D341Med (cell line): ENCODE measurements at places on chromosomes 7 and 10.

DNA sequence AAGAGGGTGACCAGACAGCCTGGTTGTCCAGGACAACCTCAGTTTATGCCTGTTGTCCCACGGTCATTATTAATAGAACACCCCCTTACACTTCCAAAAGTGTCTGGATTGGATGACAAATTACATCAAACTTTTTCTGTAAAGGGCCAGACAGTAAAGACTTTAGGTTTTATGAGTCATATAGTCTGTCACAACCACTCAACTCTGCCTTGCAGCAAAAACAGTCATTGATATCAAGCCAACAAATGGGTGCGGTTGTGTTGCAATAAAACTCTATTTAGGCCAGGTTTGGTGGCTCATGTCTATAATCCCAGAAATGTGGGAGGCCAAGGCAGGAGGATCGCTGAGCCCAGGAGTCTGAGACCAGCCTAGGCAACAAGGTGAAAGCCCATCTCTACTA lies 66.7 kb upstream of the ATP6V0A4 start:
- no peak for DNase-seq

- DNase-seq = no peak
These were observed 146.1 kb downstream of the SLC16A9 start for GRCh38 chr10:59563531-59563930.

DNA sequence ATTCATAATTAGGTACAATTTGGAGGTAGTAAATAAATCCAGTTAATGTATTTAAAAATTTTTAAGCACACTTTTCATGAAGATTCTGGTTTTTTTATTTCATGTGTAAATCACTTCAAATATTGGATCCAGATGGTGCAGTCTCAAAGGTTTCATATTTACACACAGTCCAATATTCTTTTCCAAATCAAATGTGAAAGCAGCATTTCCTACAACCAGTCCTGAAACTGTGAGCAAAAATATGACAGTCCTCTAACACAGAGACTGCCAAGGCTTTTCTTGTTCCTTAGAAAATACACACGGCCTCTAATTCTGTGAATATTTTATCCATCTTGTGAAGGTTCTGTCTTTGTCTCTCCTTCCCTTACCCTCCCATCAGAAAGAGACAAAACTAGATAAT lies 645.9 kb downstream of the ARL4A start:
- no peak for DNase-seq

DNA sequence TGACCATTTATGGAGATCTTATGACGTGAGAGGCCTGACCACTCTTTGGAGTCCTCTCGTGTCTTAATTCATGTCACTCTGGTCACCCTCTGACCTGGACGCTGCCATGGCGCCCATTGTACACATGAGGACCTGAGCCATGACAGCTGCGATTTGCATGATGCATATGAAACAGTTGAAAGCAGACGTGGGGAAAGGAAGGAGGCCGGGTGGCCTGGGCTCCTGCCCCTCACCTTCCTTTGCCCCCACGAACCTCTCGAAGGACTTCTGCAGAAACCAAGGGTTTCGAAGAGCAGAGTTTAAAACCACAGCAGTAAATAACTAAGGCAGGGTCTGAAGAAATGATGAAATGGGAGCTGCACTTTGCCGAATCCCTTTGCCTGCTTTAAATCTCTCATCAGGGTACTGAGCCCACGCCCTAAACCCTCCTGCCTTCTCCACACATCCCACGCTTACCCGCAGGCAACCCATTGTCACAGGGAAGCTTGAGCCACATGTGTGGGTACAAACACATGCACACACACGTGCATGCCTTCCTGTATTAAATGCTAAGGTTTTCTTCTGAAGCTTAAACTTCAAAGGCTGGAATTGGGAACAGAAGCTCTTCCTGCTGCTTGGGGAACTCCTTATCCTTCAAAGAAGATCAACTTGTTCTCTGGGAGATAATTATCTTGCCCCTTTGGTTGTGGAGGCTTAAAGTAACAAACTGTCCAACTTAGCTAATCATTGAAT lies 11.7 kb upstream of the CALML3 start:
- DNase-seq = no peak

DNA sequence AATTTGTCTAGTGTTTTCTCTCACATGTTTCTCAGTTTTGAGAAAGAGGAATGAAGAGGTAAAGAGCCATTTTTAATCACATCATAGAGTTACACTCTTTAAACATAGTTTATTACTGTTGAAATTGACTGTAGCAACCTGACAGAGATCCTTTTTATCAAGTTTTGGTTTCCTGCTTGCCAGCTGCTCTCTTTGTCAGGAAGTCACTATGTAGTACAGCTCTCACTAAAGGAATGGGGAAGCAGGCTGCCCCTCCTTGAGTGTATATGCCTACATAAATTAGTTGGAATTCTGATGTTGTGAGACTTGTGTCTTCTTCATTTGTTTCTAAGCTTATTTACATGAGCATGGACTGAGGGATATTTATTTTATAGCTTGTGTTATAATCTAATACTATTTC lies 1274.0 kb upstream of the CELF2 start:
- no peak for DNase-seq
